ENCODE measurements at places on chromosomes 2 and 18. TPM values are rescaled to one million over a fixed set of nuclear protein-coding genes. Genes with fewer than 3 reads are reported as not detected.

Gene OTOS
- polyA plus RNA-seq: not detected

Gene FSHR
- not detected for polyA plus RNA-seq

GRCh38 chr2:71742953-71743601 lies 289.7 kb downstream of the DYSF start:
- DNase-seq: peak; percentile 80

DNA sequence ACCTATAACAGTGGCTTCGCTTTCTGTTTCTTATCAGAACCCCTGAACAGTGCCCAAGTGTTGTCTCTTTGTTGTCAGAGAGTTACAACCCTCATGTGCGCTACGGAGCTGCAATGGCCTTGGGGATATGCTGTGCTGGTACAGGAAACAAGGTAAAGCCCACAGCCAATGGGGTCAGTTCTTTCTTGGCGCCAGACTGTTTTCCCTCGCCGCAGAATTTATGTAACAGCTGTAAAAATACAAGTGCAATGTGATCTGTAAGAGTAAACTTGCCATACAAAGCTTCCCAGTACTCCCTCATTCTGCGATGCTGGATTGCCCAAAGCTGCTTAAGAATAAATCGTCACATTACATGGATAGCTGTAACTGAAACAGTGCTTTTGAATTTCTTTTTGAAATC lies 13.9 kb upstream of the HTR2B start:
- no peak for DNase-seq

DNA sequence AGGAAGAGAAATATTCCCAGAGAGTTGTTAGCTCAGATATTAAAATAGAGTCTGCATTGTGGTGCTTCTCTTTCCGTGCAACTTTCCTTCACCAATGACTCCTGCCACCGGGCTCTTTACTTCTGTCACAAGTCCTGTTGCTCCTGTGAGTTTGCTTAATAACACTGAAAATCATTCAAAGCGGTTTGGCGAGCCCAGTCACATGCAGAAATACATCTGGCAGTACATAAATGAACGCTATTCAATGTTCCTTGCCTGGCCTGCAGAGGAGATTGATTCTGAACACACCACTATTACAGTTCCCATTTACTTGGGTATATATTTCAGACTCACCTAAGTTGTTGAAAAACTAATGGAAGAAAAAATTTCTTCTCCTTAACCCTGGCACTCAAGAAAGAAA lies 276.6 kb downstream of the ZNF521 start:
- no peak for DNase-seq

DNA sequence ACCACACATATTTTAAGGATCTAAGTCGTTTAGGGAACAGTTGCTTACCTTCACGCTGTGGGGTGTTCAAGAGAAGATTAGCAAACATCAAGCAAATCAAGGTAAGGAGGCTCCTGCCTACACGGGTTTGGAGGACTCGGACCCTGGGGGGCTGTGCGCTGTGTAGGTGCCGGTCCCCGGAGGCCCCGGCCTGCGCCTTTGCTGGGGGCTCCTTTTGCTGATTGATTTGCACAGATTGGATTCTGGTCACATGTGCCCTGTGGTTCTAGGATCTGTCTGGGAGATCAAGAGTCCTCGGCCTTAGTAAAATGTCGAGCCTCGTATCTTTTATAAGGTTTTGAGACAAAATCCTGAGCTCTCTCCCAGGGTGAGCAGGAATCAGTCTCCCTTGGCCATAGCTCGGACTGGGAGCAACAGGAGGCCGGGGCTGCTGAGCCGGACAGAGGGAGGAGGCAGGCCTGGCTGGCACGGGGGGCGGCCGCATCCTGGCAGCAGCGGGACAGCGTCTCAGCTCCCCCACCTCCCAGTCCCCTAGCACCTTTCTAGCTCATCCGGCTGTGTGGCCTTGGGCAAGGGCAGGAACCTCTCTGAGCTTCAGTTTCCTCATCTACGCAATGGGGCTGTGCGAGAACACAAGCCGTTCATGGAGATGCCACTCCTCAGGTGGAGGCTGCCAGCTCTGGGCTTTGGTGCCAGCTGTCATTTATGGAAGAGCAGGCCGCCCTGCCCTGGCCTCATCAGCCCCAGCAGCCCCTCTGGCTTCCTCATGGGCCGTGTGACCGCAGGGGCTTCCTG lies 147.2 kb downstream of the MBP start:
- DNase-seq: no peak

DNA sequence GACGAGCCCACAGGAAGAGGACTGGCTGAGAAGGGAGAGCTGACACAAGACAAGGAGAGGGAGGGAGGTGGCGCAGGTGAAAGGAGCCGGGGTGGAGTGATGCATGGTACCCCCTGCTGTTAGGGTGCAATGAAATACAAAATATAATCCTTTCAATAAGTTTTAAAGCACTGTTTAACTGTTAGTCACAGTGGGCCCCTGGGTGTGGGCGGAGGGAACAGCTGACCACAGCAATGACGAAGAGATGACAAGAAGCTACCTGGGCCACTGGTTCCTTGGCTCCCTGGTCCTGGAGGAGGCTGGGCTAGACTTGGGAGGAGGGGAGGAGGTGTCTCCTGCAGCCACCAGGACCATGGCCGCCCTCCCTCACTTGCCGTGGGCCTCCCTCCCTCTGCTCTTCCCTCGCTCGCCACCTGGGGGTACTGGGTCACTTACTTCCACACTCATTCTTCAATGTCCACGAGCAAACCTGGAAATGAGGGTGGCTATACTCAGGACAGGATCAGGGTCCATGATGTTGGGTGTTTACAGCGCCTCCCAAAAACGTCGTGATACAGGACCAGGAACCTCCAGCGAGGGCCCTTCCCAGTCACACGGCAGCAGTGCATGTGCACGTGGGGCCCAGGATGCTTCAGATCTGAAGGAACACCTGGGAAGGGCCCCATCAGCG lies 196.1 kb downstream of the ANKRD30B start:
- DNase-seq: no peak

GRCh38 chr18:8654503-8655451 lies 45.5 kb downstream of the RAB12 start:
- DNase-seq: no peak

DNA sequence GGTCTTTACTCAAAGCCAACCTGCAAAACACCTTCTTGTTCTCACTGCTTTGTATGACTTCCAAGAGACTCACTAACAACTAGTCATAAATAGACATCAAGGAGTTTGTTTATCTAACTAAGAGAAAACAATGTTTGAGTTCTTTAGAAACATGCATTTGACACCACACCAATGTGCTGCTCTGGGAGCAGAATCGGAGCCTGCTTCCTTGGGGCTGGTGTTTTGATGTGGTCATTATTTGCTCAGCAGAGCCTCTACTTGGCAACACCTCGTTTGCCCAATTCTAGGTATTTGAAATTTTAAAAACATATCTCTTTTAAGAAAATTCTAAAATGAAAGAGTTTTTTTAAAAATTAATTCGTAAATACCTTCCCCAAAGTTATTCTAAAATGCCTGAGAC lies 167.5 kb downstream of the BCL2 start:
- no peak for DNase-seq

GRCh38 chr2:158317642-158318041 lies 138.9 kb downstream of the CCDC148 start:
- DNase-seq: no peak

GRCh38 chr2:95374451-95374920 lies 28.0 kb upstream of the FAHD2A start:
- DNase-seq: no peak

- DNase-seq: peak; percentile 66
These were observed 4.2 kb upstream of the SAP130 start for GRCh38 chr2:128032092-128032491.

Gene SGPP2
- polyA plus RNA-seq: 0.96 TPM
